CD8-positive, alpha-beta T cell (primary cell): ENCODE measurements at places on chromosomes 11 and 22. TPM values are rescaled to one million over a fixed set of nuclear protein-coding genes. Genes with fewer than 3 reads are reported as not detected.

DNA sequence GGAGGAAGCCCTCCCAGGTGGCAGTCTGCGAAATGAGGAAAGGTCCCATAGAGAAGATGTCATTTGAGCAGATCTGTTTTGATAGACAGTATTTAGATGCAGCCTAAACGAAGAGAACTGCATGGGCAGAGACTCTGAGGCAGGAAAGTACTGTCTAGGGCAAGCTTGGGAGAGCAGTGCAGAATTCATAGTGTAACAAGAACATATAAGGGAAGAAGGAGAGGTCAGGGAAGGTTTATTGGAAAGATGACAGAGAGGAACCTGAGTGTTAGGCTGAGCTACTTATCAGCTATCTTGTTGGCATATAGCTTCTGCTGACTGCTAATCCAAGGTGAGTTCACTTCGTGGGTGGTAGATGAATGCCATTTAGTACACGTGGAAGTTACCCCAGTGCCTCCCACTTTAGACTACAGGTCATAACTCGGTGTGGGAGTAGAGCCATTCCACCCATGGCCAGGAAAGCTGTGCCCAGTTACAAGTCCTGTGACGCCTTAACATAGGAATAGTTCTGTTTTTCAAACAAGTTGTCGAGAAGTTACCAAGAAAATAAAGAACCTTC, 99.5 kb downstream of the DBX1 start:
- DNase-seq: no peak

The APOL5 gene
- total RNA-seq: not detected

The HBE1 gene
- not detected for total RNA-seq

DNA sequence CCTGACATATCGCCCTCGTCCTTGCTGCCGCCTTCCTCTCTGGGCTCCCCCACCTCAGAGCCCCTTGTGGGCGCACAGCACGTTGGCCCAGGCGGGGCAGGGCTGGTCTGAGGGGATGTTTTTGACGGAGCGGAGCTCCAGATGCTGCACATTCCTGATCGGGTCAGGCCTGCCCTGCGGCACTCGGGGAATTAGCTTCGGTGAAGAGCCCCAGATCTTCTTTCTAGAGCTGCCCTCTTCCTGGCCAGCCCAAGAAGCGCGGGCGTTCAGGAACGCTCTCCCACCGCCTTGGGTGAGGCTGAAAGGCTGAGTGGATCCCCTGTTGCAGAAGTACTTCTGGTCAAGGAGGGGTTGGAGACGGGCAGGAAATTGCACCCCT, 12.1 kb downstream of the YPEL4 start:
- no peak for DNase-seq

DNA sequence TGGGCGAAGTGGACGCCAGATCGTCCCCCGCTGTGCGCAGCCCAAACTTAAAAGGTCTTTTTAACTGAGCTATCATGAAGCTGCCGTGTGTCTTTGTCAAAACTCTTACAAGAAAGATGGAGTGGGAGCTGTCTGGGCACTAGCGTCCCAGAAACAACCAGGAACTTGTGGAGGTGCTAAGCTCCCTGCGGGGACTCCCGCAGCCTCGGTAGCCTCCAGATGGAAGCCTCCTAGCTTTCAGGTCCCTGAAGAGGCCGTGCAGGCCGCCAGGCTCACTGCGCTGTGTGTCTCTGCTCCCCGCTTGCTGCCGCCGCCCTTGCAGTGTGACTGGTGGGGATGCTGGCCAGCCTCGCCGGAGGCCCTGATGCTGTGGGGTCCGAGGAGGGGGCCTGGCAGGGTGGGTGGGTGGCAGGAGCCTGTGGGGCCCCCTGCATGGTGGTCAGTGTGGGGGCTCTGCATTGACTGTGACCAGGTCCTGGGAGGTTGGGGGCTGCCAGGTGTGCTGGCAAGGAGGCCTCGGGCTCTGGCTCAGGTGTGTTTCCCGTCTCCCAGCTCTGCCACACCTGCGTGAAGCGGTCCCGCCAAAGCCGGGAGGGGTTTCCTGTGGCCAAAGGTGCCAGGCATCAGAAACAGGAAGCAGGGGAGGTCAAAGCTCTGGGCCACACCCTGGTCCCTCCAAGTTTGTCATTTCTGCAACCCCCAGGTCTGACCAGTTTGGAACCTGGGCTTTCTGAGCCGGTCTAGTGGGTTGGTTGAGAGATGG, 1.2 kb downstream of the TRABD start:
- no peak for DNase-seq

The SLC22A9 gene
- not detected for total RNA-seq

- DNase-seq: no peak
Measured at GRCh38 chr22:49216579-49216978, 611.1 kb downstream of the BRD1 start.

The DCHS1 gene
- 11.1 TPM for total RNA-seq

The SHANK2 gene
- not detected for total RNA-seq

The LDHAL6A gene
- not detected for total RNA-seq

GRCh38 chr11:118410055-118410745, 8.8 kb downstream of the ATP5MG start:
- DNase-seq: no peak

- no peak for DNase-seq
Measured at GRCh38 chr11:104792861-104793260, 105.4 kb downstream of the CASP12 start.

The CD3G gene
- total RNA-seq: 98.6 TPM

DNA sequence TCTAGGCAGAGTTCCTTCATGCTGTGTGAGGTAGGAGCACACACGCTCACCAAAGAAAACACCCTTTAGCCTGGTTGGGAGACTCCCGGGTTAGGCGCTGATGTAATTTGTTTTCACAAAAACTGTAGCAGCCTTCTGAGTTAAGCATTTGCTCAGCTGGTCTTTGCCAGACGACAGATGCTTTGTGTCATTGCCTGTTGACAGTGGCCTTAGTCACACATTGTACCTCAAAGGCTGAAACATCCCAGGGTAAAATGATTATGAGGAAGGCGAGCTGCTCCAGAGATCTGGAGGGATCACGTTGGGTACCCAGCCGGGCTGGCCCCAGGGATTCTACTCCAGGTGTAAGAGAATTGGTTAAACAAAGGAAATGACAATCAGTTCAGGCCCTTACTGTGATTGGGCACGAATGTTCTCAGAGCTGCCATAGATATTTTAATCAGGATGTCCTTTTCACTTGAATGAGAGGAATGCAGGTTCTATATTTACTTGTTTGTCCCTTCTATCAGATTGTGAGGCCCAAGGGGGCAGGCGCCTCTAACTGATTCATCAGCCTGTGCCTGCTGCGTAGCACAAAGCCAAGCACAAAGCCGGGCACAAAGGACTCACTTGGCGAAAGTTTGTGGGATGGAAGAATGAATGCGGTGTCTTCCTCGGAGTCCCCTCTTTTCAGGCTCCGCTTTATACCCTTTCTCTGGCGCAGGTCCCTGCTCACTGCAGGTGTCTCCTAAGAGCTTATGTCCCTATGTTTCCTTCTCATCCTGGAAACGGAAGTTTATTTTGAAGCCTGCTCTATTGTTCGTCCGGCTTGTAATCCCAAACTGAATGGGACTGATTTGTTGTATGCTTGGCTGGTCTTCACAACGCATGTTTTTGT, 47.1 kb downstream of the ADM start:
- no peak for DNase-seq

DNA sequence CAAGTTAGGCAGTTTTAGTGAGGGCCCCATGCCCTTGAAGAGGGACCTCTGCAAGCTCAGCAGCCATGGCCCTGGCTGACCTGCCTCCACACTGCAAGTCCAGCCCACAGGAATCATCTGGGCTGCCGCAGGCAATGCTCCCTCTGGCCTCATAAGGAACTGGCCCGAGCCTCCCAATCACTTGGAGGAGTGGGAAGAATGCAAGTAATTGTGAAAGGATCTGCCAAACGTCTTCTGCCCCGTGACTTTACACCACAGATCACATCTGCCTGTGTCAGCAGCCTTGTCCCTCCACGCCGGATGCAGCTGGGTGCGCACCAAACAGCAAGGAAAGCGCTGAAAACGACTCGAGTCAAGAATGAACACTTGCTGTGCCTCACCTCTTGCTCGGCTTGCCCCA, 23.8 kb downstream of the OPCML start:
- no peak for DNase-seq

DNA sequence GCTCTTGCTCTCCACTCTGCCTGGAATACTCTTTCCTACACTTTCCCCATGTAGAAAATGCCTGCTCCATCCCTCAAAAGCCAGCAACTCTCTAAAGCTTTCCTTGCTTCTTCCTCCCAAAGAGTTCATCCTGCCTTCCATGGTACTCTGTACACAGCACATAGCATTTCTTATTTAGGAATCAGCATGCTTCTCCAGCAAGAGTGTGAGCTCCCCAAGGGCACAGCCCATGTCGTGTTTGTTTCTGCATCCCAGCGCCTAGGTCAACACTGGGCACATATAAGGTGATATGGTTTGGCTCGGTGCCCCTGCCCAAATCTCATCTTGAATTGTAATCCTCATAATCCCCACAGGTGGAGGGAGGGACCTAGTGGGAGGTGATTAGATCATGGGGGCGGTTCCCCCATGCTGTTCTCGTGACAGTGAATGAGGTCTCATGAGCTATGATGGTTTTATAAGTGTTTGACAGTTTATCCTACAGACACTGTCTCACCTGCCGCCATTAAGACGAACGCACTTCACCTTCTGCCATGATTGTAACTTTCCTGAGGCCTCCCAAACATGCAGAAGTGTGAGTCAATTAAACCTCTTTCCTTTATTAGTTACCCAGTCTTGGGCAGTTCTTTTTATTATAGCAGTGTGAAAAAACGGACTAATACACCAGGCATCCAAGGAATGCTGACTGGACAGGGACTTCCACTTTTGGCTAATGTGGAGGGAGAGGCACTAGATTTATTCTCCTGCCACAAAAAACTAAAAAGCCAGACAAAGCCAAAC, 8.2 kb downstream of the VPS37C start:
- DNase-seq: no peak

DNA sequence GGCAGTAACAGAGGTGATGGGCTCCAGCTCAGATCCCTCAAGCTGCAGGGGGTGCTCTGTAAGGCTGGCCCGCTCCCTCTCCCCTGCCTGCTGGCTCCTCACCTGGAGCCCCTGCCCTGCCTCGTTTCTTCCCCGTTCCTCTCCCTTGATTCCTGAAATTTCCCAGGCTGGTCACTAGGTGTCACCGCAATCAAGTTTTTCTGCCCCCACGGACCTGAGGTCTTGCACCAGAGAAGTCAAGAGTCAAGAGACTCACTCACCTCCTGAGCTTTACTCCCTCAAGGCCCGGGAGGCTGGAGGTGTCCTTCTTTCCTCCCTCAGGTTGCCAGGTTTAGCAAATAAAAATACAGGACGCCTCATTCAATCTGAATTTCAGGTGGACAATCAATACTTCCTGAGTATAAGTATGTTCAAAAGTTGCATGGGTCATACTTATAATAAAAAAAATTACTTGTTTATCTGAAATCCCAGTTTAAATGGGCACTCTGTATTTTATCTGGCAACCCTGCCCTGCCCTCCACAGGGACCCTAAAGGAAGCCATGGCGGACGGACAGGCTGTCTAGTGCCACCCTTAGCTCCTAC, 69.2 kb downstream of the SCUBE1 start:
- peak; percentile 64 for DNase-seq

DNA sequence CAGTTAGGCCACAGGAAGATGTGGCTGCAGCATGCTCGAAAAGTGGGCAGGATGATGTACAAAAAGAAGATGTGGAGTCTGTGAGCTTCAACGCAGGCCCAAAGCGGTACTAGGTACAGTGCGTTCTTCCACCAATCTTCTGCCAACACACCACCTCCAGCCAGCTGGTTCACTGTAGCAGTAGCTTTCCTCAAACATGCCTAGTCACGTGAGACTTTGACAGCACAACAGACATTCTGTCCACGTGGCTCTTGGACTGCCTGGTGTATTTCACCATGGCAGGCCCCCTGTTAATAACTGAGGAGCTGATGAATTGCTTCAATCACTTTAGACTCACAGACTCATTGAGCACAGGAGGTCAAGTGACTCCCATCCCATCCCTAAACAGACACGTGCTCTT, 14.1 kb downstream of the SYN3 start:
- DNase-seq: no peak

- no peak for DNase-seq
Measured at GRCh38 chr11:34423300-34423699, 15.4 kb upstream of the CAT start.

GRCh38 chr11:107562647-107563208, 2.8 kb downstream of the ALKBH8 start:
- no peak for DNase-seq

DNA sequence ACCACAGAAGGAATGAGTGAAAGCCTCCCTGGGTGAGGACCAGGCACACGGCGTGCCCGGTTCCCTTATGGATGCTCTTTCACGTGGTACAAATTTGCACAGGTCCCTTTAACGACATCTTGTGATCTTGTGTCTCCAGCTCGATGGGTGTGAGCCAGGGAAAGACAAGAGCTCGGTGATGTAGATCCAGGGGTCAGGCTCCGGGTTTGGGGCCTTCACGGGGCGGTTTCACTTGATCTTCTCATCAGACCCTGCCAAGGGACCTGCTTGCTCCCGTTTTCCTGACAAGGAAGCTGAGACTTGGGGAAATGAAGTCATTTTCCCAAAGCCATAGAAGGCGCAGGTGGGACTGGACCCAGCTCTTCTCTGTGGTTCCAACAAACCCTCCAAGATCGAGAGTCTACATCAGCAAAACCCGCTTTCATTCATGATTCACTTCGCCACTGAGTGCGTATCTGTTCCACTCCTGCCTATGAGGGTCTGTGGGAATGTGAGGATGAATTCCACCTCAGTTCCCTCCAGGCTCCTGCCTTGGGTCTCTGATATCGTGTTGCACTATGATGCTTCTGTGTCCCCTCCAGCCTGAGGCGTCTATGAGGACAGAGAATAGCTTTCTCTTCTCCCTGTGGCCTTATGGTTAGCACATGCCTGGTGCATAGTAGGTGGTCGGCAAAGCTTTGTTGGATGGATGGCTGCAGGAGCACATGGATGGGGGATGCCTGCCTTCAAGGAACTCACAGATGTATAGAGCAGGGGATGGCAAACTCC, 45.0 kb upstream of the ANO1 start:
- no peak for DNase-seq

GRCh38 chr11:63783925-63784592, 15.5 kb upstream of the ZFTA start:
- no peak for DNase-seq

DNA sequence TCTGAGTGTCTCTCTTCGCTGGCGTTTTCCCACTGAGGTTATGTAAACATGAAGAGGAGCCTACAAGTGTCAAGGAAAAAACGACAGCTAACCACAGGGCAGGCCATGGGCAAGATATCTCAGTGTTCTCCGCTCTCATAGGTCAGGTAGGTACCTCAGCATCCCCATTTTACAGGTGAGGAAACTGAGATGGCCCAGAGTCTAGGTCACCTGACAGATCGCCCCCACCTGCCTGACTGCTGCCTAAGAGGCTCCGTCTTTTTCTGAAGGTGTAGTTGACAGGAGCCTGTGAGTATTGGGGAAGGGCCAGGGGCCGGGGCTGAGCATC, 847 bp upstream of the NDUFA6 start:
- no peak for DNase-seq

The PAFAH1B2 gene
- 55.9 TPM for total RNA-seq

DNA sequence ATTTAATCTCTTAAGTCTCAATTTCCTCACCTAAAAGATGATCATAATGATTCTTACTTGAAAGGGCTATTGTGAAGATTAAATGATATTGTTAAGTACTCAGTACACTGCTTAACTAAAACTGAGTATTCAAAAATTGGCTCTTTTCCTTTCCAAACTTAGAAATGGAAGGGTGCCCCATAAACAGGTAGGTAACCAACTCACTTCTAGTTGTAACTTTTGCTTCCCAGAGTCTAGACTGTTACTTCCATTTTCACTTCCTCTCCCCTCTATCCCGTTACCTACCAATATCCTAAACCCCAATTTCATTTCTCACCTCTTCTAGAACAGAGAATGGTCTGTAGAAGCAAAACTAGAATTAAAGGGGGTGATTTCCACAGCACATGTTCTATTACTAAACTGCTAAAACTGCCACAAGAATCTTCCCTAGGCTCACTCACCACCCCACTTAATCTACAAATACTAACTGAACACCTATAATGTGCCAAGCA, 50.0 kb downstream of the RRAS2 start:
- DNase-seq: no peak

The ESAM gene
- 0.69 TPM for total RNA-seq
